ENCODE measurements at places on chromosomes 7 and 10. TPM values are rescaled to one million over a fixed set of nuclear protein-coding genes. Genes with fewer than 3 reads are reported as not detected.

DNA sequence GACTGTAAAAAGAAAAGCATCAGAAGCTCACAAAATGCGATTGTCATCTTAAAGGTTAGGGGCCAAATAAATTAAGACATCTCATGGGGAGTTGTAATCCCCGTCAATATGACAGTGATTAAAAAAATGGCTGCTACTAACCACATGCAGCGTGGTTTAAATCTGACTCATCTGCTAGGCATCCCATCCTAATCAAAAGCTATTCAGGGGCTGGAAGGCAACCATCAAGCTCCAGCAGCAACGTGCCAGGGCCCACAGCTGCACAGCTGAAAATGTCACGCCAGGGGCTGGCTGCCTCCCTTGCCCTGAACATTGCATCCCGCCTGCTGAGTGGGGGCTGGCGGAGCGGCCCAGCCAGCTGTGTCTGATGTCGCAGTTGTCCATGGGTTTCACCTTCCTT, 66.3 kb upstream of the FRMD4A start:
- H3K27me3 ChIP-seq: peaks cover 48% of the 10 kb centered on the region
- H3K4me3 ChIP-seq: no peak overlapping the region

DNA sequence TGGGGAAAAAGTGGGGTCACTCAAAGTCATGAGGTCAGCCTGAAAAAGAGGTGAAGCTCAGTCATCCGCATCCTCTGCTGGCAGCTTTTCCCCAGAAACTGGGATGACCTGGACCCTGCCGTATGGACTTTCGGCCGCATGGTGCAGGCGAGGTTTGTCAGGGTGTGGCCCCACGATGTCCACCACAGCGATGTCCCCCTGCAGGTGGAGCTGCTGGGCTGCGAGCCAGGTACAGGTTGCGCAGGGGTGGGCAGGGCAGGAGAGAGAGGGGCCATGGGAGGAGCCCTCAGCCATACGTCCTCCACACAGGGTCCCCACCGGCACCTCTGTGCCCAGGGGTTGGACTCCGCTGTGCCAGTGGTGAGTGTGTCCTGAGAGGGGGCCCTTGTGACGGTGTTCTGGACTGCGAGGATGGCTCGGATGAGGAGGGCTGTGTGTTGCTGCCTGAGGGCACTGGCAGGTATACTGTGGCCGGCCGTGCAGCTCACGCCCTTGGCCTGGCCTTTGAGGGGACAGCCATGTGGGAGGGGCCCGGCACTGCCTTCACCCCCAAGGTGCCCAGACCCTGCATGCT, 23.0 kb upstream of the ZNF467 start:
- H3K4me1 ChIP-seq: no peaks in the 10 kb centered on the region
- H3K27ac ChIP-seq: no peak overlapping the region
- H3K27me3 ChIP-seq: no peaks in the 10 kb centered on the region
- no peaks in the 10 kb centered on the region for H3K36me3 ChIP-seq

ADAMTS14 gene
- total RNA-seq: not detected

DNA sequence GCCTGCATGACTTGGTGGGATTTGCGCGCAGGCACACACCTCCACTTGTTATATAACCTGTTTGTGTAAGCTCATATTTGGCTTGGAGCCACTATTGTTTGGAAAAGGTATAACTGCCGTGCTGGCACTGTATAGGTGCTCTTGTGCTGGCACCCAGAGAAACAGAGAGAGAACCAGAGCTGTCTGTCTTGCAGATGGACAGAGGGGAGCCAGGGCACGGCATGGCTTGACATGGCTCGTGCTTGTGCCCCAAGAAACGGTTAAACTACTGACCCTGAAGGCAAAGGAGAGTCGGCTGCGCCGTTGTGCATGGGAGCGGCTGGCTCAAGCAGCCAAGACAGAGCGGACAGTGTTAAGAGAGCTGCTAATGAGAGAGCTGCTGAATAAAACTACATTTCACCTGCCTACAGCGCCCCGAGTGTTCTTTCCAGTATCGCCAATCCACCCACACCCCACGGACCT, 23.2 kb downstream of the RAPGEF5 start:
- H3K36me3 ChIP-seq: no peaks in the 10 kb centered on the region
- no peak for DNase-seq
- no peak overlapping the region for H3K27ac ChIP-seq
- H3K27me3 ChIP-seq: peaks cover 25% of the 10 kb centered on the region
- H3K4me1 ChIP-seq: no peaks in the 10 kb centered on the region
- H3K4me3 ChIP-seq: no peak overlapping the region

GRCh38 chr7:144531181-144531580, 127.7 kb upstream of the NOBOX start:
- no peak overlapping the region for H3K27ac ChIP-seq
- no peak overlapping the region for H3K4me3 ChIP-seq
- peaks cover 11% of the 10 kb centered on the region for H3K4me1 ChIP-seq
- H3K27me3 ChIP-seq: no peaks in the 10 kb centered on the region
- H3K36me3 ChIP-seq: no peaks in the 10 kb centered on the region
- no peak for DNase-seq

GRCh38 chr10:60122190-60122589, 215.8 kb upstream of the CCDC6 start:
- no peak for DNase-seq
- H3K4me1 ChIP-seq: no peaks in the 10 kb centered on the region
- no peaks in the 10 kb centered on the region for H3K27me3 ChIP-seq
- H3K27ac ChIP-seq: no peak overlapping the region
- no peaks in the 10 kb centered on the region for H3K36me3 ChIP-seq

ADCK2 gene
- 23.9 TPM for total RNA-seq

DNA sequence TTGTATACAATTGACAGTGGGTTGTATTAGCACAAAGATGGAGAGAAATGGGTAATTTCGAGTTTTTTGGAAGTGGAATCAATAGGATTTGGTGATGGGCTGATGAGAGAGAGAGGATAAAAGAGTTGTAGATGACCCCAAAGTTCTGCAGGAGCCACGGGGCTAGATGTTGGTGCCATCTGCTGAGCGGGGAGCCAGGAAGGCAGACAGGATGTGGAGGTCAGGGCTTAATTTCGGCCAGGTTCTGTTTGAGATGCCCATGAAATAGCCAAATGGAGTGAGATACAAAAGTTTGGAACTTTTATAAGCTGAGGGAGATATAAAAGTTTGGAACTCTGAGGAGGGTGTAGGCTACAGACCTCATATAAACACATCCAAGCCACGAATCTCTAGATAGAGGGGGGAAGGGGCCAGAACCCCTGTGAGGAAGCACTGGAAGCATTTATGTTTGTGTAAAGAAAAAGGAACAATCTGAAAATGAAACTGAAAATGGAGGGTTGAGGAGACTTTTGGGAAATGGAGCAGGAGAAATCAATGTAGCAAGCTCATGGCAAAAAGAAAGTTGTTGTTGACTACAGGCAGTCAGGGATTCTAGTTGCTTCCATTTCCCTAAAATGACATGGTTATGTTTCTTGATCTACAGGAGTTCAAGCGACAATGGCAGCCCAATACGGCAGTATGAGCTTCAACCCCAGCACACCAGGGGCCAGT, 2.2 kb downstream of the GIMAP4 start:
- no peaks in the 10 kb centered on the region for H3K27me3 ChIP-seq
- peaks cover 62% of the 10 kb centered on the region for H3K4me1 ChIP-seq
- H3K4me3 ChIP-seq: peak overlapping the region; percentile 95
- H3K27ac ChIP-seq: peak overlapping the region; percentile 93

TMEM26 gene
- total RNA-seq: not detected

NKX1-2 gene
- not detected for total RNA-seq

GRCh38 chr7:146736446-146737190, 620.0 kb downstream of the CNTNAP2 start:
- DNase-seq: no peak
- H3K4me1 ChIP-seq: no peaks in the 10 kb centered on the region
- no peak overlapping the region for H3K27ac ChIP-seq
- H3K36me3 ChIP-seq: no peaks in the 10 kb centered on the region
- no peaks in the 10 kb centered on the region for H3K27me3 ChIP-seq

TMEM196 gene
- not detected for total RNA-seq

FKBP9 gene
- total RNA-seq: 1.2 TPM

- no peak overlapping the region for H3K4me3 ChIP-seq
- peaks cover 13% of the 10 kb centered on the region for H3K27me3 ChIP-seq
- no peak for DNase-seq
- H3K36me3 ChIP-seq: no peaks in the 10 kb centered on the region
Measured at GRCh38 chr7:73885975-73886798, 25.2 kb downstream of the TMEM270 start.

- no peak for DNase-seq
- H3K4me1 ChIP-seq: no peaks in the 10 kb centered on the region
Measured at GRCh38 chr7:66267249-66267648, 62.1 kb downstream of the TPST1 start.

DNA sequence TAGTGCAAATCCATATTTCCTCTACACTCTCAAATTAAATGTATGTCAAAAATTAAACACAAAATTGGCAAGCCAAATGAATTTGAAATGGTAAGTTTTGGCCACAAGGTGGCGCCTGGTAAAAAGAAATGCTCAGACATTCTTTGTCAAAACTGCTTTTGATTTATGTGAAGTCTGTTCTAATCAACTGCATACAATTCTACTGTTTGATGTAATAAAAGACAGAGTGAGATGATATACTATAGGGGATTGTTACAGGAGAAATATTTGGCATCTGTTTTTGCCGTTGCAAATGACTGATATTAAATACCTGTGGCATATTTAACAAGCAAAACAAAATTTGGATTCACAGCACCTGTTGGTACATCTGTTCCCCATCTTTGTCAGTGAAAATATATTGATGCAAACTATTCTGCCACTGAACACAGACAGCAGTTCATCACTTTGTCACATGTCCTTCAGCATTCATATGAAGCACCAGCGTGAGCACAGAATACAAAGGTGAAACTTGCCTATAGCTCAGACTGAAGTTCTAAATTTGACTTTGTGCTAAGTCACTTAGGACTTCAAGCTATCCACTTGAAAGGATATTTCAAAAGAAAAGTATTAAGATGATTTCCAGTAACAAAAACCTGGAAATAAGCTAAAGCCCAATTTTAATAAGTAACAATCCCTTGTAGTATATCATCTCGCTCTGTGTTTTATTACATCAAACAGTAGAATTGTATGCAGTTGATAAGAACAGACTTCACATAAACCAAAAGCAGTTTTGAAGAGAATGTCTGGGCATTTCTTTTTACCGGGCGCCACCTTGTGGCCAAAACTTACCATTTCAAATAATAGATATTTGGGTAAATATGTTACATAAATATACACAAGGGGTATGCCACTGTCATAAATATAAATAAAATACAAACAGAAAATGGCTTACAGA, 10.2 kb upstream of the CH25H start:
- peaks cover 3% of the 10 kb centered on the region for H3K36me3 ChIP-seq
- no peaks in the 10 kb centered on the region for H3K27me3 ChIP-seq
- H3K4me1 ChIP-seq: peaks cover 10% of the 10 kb centered on the region
- no peak overlapping the region for H3K4me3 ChIP-seq
